Thymus (tissue), 14 donors: ENCODE measurements at places on chromosomes 11 and 22. TPM values are rescaled to one million over a fixed set of nuclear protein-coding genes. Genes with fewer than 3 reads are reported as not detected.

The MICALL1 gene
- polyA plus RNA-seq, result 13.7 TPM

DNA sequence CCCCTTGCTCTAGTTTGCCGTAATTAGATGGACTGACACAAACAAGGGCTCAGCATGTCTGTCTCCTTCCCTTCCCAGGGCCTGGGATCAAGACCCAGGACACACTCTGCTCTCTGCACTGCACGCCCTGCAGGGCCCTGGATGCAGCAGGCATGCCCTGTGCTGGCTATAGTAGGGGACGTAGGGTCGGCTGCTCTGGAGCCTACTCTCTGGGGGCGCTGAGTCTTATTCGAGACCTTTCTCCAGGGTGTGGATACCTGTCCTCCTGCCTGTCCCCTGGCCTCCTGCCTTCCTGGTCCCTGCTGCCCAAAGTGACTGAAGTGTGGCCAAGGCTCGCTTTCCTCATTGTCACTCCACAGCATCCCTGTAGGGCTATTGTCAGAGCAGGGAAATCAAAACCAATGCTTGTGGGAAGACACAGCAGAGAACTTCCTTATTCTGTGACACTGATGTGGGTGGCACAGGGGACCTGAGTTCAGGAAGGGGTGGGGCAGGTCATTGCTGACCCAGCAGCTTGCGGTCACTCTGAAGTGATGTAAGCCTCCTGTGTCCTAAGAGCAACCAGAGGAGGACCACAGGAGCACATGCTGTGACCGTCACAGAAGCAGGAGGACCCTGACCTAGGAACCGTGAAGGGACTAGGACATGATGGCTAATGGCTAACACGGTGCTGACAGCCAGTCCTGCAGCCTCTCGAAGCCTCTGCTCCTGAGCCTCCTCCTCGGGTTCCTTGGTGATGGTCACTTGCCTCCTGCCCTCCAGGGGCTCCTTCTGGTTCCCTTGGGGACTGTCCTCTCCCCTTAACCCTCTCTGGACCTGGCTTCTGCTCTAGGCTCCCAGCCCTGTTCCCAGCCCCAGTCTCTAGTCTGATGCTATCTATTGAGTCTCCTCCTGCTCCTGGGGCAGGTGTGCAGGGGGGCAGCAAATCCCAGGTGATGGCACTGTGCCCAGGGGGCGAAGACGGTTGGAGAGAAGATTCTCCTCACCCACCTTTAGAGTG is 10.3 kb downstream of the APOBEC3A start:
- H3K36me3 ChIP-seq, result no peaks in the 10 kb centered on the region
- DNase-seq, result no peak
- no peak overlapping the region for H3K4me3 ChIP-seq
- H3K27me3 ChIP-seq, result peaks cover 6% of the 10 kb centered on the region

GRCh38 chr11:124762105-124762623 is at the start of gene ESAM:
ESAM (minus strand) TSS chr11:124762290; CDS start chr11:124762154, 136 bp downstream.
- peaks cover 51% of the 10 kb centered on the region for H3K4me1 ChIP-seq
- peak within 1 kb of the TSS; percentile 31 for H3K27ac ChIP-seq
- no peak for DNase-seq
- peak within 1 kb of the TSS; percentile 36 for H3K4me3 ChIP-seq
- peaks cover 62% of the 10 kb centered on the region for H3K27me3 ChIP-seq

DNA sequence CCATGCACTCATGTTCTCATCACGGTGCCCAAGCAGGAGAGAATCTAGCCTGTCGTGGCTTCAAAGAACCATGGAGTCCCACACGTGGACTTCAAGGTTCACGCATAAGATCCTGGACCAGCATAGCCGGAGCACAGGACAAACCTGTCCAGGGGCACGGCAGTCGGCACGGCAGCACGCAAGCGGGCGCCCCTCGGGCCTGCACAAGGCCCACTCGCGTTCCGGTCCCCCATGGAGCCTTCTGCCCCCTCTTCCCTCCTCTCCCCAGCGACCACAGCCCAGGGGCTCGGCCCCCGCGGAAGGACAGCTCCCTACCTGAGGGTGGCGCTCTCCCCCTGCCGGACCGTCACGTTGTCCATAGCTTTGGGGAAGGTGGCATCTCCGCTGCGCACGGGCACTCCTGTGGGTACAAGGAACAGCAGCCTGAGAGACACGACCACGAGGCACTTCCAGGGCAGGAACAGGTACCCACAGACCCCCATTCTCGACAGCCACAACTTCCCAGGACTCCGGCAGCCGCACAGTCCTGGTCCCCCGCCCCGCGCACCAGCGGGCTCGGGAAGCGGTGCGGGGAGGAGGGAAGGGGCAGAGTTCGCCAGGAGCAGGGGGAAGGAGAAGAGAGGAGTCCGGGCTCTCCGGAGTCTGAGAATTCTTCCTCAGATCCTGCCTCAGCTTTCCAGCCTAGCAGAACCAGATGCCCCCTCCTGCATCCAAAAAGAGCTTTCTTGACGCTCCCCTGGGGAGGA is 589.5 kb downstream of the OPCML start:
- no peaks in the 10 kb centered on the region for H3K36me3 ChIP-seq
- peaks cover 35% of the 10 kb centered on the region for H3K27me3 ChIP-seq
- H3K27ac ChIP-seq, result no peak overlapping the region
- H3K4me3 ChIP-seq, result no peak overlapping the region
- no peaks in the 10 kb centered on the region for H3K4me1 ChIP-seq

- H3K36me3 ChIP-seq, result peaks cover 21% of the 10 kb centered on the region
- DNase-seq, result no peak
- H3K27ac ChIP-seq, result no peak overlapping the region
- H3K4me1 ChIP-seq, result peaks cover 10% of the 10 kb centered on the region
- no peaks in the 10 kb centered on the region for H3K27me3 ChIP-seq
- no peak overlapping the region for H3K4me3 ChIP-seq
Measured at GRCh38 chr22:23896523-23897186, 2.5 kb downstream of the MIF start.

GRCh38 chr11:36432738-36433137 is 77.3 kb downstream of the TRAF6 start:
- no peaks in the 10 kb centered on the region for H3K36me3 ChIP-seq
- no peak for DNase-seq

- H3K4me3 ChIP-seq, result no peak overlapping the region
- no peaks in the 10 kb centered on the region for H3K27me3 ChIP-seq
- H3K4me1 ChIP-seq, result no peaks in the 10 kb centered on the region
- no peak for DNase-seq
- H3K36me3 ChIP-seq, result peaks cover 28% of the 10 kb centered on the region
Measured at GRCh38 chr22:31829505-31829904, 75.7 kb downstream of the DEPDC5 start.

- H3K36me3 ChIP-seq, result no peaks in the 10 kb centered on the region
- no peak overlapping the region for H3K4me3 ChIP-seq
- no peaks in the 10 kb centered on the region for H3K4me1 ChIP-seq
- DNase-seq, result no peak
- H3K27me3 ChIP-seq, result no peaks in the 10 kb centered on the region
Measured at GRCh38 chr11:7143908-7144307, 55.1 kb downstream of the RBMXL2 start.

DNA sequence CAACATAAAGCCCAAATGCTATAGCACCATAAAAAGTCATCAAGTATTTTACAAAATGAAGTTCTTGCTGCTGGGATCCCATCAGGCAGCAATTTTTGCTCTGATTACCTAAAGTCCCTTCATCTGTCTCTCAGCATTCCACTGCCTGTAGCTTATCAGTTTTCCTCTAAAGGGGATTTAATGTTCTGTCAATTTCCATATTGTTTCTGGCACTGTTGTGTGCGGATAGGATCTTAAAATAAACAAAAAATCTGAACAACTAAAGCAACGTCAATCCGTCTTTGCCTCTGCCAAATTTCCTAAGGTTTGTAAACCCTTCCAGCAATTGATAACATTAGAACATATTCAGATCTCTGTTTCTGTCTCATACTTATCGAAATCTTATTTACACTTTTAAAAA is 1126.3 kb upstream of the RAG2 start:
- H3K27me3 ChIP-seq, result no peaks in the 10 kb centered on the region
- H3K36me3 ChIP-seq, result no peaks in the 10 kb centered on the region
- H3K4me1 ChIP-seq, result no peaks in the 10 kb centered on the region
- H3K4me3 ChIP-seq, result no peak overlapping the region

The TSSK2 gene
- polyA plus RNA-seq, result 0.09 TPM

The LINC01488 gene
- 0.07 TPM for polyA plus RNA-seq

DNA sequence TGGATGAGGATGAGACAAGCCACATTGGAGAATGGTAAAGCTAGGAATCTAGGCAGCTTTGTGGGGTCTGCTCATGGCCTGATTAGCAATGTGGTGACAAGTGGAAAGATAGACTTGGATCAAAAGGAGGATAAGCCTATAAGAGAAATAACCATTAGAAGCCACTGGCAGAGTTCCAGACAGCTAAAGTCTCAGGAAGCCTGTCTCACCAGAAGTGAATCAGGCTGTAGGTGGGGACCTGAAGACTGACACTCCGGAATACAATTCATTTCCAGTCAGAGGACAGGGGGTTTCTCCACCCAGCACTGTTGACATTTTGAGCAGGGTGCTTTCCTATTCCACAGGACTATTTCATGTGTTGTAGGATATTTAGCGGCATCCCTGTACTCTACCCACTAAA is 129.7 kb downstream of the ARHGAP42 start:
- no peaks in the 10 kb centered on the region for H3K36me3 ChIP-seq
- H3K27ac ChIP-seq, result peak overlapping the region; percentile 45
- DNase-seq, result no peak
- H3K27me3 ChIP-seq, result no peaks in the 10 kb centered on the region
- H3K4me1 ChIP-seq, result no peaks in the 10 kb centered on the region

The SCUBE2 gene
- polyA plus RNA-seq, result 2.5 TPM

DNA sequence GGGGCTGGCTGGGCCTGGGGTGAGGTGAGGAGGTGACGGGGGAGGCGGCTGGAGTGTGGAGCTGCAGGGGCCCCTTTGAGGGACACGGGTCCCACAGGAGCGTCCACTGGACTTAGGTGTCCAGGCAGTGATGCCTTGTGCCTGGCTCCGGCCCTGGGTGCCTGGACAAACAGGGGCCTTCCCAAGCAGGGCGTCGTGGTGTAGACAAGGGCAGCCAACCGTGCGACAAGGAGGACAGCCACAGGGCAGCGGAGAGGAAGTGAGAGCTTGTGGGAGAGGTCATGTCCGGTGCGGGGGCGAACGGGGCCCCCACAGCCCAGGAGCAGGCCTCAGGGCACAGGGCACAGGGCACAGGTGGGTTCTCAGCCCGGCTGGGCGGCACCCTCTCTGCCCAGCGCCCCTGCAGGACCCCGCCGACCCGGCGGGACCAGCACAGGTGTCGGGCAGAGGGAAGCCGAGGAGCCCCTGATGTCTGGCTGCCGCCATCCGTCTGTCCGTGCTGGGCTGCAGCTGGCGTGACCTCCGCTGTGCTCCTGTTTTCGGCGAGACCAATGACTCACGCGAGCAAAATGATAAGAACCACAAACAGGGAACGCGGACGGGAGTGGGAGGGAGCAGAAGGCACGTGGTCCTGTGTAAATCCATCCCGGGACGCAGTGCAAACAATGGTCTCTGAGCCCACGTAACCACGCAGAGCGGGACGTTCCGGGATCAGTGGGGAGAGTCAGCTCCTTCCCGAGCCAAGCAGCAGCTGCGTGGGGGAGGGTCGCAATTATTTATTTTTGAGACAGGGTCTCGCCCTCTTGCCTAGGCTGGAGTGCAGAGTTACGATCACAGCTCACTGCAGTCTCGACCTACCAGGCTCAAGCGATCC is 49.1 kb upstream of the A4GALT start:
- no peak for DNase-seq
- peaks cover 16% of the 10 kb centered on the region for H3K4me1 ChIP-seq
- no peak overlapping the region for H3K4me3 ChIP-seq
- H3K27ac ChIP-seq, result no peak overlapping the region
- H3K27me3 ChIP-seq, result peaks cover 2% of the 10 kb centered on the region

The GTSE1 gene
- polyA plus RNA-seq, result 4.4 TPM

DNA sequence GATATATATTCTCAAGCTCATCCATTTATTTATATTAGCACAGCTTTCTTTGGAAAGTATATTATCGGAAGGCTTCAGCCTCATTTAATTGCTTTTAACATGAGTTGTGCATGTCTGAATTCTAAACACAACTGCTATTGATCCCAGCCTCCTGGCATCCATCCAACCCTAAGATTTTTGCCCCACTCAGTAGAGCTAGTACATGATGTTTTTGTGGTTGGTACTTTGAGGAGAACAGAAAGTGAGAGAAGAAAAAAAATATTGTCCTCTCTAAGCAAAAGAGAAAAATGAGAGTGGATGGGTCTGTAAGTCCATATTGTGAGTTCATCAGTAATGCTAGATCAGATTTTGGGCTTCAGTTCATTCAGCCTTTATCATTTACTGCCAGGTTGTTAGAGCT is 198.7 kb downstream of the DDX10 start:
- H3K27ac ChIP-seq, result no peak overlapping the region
- no peak overlapping the region for H3K4me3 ChIP-seq
- DNase-seq, result no peak

The C11orf42 gene
- polyA plus RNA-seq, result not detected

DNA sequence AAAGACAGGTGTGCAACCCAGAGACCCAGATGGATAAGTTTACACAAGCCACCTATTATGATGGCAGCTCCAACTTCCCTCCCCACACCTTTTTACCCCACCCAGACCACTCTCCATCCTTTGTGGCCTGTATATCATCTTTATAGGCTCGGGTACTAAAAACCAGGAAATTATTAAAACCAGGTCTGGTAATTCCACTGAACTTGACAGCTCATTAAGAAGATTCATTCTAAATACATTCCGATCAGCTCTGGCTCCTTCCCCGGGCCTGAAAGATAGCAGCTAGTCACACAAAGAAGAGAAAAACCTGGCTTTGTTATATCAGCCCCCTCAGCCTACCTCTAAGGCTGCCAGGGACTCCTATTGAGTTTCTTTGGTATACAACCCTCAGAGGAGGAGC is 67.9 kb upstream of the API5 start:
- H3K4me3 ChIP-seq, result no peak overlapping the region
- no peaks in the 10 kb centered on the region for H3K36me3 ChIP-seq
- no peaks in the 10 kb centered on the region for H3K27me3 ChIP-seq
- DNase-seq, result no peak

DNA sequence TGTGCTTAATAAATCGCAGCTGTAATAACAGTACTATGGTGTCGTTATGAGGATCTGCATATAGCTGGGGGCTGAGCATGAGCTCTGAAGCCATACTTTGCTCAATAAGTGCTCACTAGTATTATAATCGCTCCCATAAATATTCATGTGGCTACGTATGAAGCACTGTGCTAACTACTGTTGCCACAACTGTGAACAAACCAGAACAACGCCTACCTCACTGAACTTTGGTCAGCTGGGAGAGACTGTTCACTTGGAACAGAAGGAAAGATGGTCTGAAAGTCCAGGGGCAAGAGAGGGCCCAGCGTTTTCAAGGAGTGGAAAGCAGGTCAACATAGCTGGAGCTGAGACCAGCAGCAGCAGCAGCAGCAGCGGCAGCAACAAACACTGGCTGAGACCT is 141.6 kb downstream of the EFCAB6 start:
- H3K4me3 ChIP-seq, result no peak overlapping the region
- DNase-seq, result no peak

DNA sequence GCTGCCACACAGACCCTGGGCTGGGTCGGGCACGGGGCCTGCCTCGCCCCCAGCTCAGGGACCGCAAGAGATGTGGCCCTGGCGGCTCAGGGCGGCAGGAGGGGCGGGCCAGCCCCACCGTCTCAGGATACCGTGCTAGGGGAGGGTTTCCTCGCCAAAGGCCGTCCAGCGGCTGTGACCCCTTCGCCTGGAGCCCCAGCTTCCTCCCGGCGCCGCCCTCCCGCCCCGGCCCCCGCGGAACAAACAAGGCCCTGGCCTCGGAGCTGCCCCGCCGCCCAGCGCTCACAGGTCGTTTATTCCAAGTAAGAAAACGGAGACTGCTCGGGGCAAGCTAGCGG is 543 bp upstream of the AP2A2 start:
- H3K4me1 ChIP-seq, result peaks cover 36% of the 10 kb centered on the region
- DNase-seq, result no peak
- no peak overlapping the region for H3K27ac ChIP-seq
- H3K27me3 ChIP-seq, result no peaks in the 10 kb centered on the region
- peaks cover 11% of the 10 kb centered on the region for H3K36me3 ChIP-seq

GRCh38 chr22:17867160-17867785 is 93.0 kb upstream of the BID start:
- H3K27me3 ChIP-seq, result no peaks in the 10 kb centered on the region
- no peak overlapping the region for H3K4me3 ChIP-seq
- DNase-seq, result no peak
- H3K4me1 ChIP-seq, result peaks cover 12% of the 10 kb centered on the region
